ENCODE measurements at places on chromosomes 13 and 19.
A peak's percentile ranks its signal among the peaks of the same experiment; 100 is the strongest.

DNA sequence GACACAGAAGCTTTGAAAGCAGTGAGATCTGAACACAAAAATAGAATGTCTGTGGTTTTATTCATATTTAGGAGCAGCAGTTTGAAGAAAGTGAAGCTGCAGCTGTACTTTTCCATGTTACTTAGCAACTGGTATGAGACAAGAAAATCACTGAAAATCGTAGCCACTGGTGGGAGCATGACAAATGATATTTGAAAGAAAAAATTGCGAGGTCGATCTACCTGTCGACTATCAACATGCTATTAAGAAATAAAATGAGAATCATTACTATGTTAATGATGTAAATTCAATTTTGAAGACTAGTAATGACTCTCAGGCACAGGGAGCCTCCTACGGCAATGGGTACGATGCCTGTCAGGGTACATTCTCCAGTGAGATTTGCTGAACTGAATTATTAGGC, 436.4 kb downstream of the SLITRK5 start:
- DNase-seq = no peak

DNA sequence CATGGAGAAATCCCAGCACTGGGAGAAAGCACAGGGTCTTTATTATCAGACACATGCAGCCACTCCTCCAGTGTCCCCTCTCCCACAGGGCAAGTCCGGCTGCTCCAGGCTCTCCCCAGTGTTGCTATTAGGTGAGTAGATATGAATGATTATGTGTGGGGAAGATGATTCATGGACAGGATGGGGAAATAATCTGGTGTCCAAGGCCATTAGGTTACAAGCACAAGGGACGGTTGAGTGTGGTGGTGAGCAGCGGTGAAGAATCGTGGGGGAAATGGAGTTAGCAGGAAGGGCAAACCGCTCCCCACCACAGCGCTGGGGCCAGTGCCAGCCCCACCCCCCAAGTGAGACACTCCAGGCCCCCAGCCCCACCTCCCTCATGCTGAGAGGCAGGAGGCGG, 19.0 kb downstream of the CD177 start:
- no peak for DNase-seq

GRCh38 chr13:62625214-62625881, 1209.7 kb upstream of the PCDH20 start:
- DNase-seq = no peak

- DNase-seq = no peak
Observed at GRCh38 chr13:91017669-91018053, 329.8 kb upstream of the MIR17HG start.

DNA sequence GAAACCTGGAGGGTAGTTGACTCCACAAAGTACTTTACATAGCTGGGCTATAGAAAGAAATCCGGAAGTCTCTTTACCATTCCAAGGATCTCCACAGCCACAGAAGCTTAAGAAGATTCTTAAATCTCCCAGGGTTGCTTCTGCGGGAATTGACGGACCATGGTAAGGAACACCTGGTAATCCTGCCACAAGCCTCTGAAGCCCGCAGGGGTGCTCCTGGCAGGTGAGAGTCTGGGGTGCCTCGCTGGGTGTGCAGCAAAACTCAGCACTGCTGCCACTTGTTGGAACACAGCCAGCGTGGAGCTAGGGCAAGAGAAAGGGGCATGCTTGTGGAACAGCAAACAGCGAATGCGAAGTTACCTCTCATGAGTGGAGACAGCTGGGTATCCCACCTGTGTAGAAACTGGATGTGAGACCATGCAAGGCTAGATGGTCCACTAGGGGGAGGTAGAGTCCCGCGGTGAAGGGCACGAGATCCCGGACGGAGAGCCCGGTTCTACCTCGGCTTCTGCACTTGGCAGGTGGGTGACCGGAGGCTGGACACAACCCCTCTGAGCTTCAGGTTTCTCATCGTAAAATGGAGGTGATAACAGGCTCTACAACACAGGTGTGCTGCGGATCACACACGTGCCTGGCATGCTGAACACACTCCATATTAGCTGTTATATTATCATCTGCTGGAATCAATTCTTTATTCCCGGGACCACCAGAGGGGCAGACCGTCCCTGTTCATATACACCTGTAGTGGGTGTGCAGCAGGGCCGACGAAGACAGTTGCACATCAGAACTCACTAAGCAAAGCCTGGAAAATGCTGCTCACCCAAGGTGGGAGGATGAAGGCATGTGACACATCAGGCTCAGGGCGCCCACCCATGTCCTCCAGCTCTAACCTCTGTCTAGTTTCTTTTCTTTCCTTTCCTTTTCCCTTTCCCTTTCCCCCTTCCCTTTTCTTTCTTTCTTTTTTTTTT, 24.1 kb upstream of the UBAC2 start:
- peak; percentile 79 for DNase-seq

DNA sequence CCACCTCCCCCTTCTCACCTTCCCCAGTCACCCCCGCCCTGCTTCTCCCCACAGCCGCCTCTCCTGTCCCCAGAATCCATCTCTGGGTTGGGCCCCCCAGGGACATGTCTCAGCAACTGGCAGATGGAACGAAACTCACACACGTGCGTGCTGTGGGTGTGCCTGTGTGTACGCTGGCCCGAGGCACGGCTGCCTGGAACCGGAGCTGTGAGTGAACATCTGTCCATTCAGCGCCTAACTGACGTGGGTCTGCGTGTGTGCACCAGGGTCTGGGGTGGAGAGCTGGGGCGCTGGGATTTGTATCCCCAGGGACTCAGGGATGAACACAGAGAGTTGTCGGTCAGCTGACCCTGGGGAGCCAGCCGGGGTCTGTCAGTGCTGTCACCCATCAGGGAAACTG, 752 bp upstream of the HAS1 start:
- DNase-seq = no peak

Data from HEK293T (cell line).